ENCODE measurements at places on chromosomes 1 and 21. TPM values are rescaled to one million over a fixed set of nuclear protein-coding genes. Genes with fewer than 3 reads are reported as not detected.

The PPIAL4G gene
- not detected for total RNA-seq

The LYPD8 gene
- total RNA-seq, result 0.12 TPM

The PRKAB2 gene
- 7.5 TPM for total RNA-seq

The RNU1-3 gene
- total RNA-seq, result 10.6 TPM

The SLFNL1 gene
- total RNA-seq, result 0.02 TPM

The F11R gene
- total RNA-seq, result 74.8 TPM

The SLC5A9 gene
- total RNA-seq, result 0.07 TPM

The PYHIN1 gene
- not detected for total RNA-seq

The PLPP3 gene
- total RNA-seq, result 19.7 TPM

The CORT gene
- 0.24 TPM for total RNA-seq

The KRTAP12-1 gene
- total RNA-seq, result not detected

The CDA gene
- total RNA-seq, result 43.0 TPM

The CSTB gene
- 96.0 TPM for total RNA-seq

The MR1 gene
- 6.6 TPM for total RNA-seq

The RHOU gene
- 17.2 TPM for total RNA-seq

The SH2D5 gene
- total RNA-seq, result 10.3 TPM

The BCL2L15 gene
- total RNA-seq, result 0.35 TPM

Measured in A549 treated with dexamethasone at 1 μM for 4 hours (cell line).